Activated T-helper 17 cell treated with anti-CD3 and anti-CD28 coated beads, Interleukin-2, amount 50 U/mL, for 72 hours (primary cell): ENCODE measurements at places on chromosomes 13 and 19.

GRCh38 chr13:49271264-49271663 lies 23.5 kb downstream of the CDADC1 start:
- peak; percentile 95 for ATAC-seq

DNA sequence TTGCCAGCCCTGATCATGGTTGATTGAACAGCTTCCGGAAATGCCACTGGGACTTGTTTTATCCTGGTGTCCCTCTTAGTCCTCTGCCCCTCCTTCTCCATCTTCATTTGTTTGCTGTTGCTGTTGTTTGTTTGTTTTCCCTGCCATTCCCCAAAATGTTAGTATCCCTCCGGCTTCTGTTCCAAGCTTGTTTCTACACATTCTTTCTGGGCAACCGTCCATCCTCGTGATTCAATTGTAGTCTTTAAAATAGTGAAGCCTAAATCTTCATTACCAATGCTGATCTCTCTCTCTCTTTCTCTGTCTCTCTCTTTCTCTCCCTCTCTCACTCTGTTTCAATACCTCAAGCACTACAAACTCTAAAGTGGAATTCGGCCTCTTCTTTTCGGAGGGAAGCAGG lies 649.3 kb upstream of the ARGLU1 start:
- no peak for ATAC-seq

DNA sequence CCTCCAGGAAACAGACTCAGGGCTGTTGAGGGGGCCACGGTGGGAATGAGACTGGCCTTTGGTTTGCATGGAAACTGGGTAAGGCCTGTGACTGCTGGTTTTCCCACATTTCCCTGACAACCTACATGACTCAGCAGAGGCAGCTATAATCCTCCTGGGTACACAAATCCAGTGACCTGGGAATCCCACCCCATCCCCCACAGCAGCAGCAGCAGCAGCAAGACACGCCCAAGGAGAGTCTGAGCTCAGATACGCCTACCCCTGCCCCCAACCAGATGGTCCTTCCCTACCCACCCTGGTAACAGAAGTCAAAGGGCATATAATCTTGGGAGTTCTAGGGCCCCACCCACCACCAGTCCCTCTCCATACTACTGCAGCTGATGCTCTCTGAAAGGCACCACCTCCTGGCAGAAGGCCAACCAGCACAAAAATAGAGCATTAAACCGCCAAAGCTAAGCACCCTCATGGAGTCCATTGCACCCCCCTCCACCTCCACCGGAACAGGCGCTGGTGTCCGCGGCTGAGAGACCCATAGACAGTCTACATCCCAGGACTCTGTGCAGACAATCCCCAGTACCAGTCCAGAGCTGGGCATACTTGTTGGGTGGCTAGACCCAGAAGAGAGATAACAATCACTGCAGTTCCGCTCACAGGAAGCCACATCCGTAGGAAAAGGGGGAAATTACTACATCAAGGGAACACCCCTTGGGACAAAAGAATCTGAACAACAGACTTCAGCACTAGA lies 237.2 kb upstream of the SPRY2 start:
- ATAC-seq = no peak

GRCh38 chr19:18141031-18141430 lies 11.9 kb upstream of the PIK3R2 start:
- ATAC-seq = no peak

GRCh38 chr19:44573627-44574026 lies 39.7 kb upstream of the IGSF23 start:
- ATAC-seq = no peak

GRCh38 chr13:28220166-28220565 lies 81.8 kb downstream of the PAN3 start:
- ATAC-seq = no peak

- no peak for ATAC-seq
These were observed 137.7 kb downstream of the SOX1 start for GRCh38 chr13:112204346-112205327.

DNA sequence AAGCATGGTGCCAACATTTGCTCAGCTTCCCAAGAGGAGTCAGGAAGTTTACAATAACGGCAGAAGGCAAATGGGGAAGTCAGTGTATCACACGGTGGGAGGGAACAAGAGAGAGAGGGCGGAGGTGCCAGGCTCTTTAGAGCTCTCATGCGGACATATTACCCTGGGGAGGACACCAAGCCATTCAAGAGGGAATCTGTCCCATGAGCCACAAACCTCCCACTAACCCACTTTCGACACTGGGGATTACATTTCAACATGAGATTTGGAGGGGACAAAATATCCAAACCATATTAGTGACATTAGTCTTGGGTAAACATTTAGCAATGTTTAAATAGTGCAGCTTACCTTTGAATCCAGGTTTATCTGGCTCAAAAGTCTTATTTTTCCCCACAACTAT lies 69.9 kb downstream of the SLAIN1 start:
- no peak for ATAC-seq

DNA sequence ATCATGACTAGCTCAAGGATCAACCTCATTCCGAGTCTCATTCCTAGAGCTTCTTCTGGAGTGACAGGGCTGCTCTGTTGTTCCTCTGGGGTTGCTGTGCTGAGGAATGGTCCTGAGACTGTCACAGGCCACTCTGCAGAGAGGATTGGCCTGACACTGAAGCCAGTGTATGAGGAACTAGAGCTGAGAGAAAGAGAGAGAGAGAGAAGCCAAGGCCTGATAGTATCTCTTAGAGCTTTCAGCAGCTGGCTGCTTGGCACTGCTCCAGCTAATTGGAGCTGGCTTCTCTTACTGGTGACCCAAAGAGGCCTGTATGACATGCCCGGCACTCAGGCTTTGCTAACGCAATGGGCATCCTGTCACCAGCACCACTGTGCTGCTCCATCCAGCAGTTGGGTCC lies 73.4 kb upstream of the FLT1 start:
- no peak for ATAC-seq

DNA sequence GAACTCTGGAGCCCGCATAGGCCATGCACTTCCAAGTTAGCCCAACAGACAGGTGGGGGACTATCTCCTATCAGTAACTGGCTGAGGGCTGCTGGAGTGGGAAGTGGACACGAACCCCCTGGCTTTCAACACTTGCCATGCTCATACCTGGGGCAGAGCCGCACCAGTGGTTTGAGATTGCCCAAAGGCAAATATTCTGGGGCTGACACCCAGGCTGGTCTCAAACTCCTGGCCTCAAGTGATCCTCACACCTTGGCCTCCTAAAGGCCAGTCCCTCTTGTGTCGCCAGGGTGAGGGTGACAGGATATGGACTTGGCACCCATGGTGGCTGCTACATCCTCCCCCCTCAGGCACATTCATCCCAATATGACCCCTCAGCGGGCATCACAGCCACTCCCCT lies 13.1 kb downstream of the NFKBID start:
- no peak for ATAC-seq

DNA sequence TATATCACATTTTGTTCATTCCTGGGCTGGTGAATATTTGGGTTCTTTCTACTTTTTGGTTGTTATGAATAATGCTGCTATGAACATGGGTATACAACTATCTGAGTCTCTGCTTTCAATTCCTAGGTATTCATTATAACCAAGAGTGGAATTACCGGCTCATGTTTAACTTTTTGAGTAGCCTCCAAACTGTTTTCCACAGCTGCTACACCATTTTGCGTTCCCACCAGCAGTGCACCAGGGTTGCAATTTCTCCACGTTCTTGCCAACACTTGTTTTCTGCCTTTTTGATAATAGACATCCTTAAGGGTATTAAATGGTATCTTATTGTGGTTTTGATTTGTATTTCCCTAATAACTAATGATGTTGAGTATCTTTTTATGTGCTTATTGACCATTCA lies 16.8 kb downstream of the CDK8 start:
- ATAC-seq = no peak

GRCh38 chr13:76461999-76462398 lies 424.2 kb downstream of the KCTD12 start:
- no peak for ATAC-seq

GRCh38 chr19:29517412-29517811 lies 8.4 kb upstream of the VSTM2B start:
- ATAC-seq = no peak

DNA sequence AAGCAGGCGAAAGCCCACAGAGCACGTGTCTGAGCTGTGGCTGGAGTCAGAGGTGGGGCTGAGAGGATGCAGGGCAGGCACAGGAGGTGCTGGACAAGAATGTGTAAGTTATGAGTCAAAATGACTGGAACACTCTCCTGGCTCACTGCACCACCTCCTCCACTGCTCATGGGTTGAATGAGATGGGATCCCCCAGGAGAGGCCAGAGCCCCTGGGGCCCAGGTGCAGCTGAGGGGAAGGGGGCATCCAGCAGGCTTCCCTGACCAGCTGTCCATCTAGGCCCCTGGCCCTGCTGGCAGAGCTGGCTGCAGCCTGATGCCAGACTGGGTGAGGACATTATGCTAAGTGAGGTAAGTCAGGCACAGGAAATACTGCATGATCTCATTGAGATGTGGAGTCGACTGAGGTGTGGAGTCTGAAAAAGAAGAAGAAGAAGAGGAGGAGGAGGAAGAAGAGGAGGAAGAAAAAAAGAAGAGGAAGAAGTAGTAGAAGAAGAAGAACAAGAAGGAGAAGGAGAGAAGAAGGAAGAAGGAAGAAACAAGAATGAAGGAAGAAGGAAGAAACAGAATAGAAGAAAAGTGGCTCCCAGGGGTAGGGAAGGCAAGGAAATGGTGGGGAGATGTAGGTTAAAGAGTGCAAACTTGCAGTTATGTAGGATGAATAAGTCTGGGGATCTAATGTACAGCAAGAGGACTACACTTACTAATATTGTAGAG lies 747.4 kb downstream of the UQCRFS1 start:
- ATAC-seq = no peak

DNA sequence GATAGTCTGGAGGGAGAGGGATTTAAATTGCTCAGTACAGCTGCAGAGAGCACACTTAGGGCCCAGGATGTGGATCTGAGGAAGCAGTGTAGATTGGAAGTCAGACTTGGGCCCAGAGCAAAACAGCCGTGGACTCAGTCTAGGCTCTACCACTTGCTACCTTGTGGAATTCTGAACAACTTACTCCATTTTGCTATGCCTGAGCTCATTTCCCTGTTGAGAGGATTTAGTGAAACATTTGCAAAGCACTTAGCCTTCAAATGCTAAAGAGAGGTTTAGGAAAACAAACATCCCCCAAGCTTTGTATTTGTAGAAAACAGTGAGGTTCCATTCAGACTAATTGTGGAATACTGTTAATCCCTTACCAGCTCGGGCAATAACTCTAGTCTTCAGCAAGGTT lies 453.4 kb upstream of the ZNF507 start:
- ATAC-seq = no peak
